Fibroblast of villous mesenchyme (primary cell): ENCODE measurements at places on chromosomes 4 and X. TPM values are rescaled to one million over a fixed set of nuclear protein-coding genes. Genes with fewer than 3 reads are reported as not detected.

NIPAL1 gene
- total RNA-seq: 1.6 and 4.3 TPM in 2 replicates

GNRHR gene
- total RNA-seq: under 0.01 TPM in 1 of 2 replicates, not detected in the other

DNAAF6 gene
- not detected in 2 replicates for total RNA-seq

FAT1 gene
- total RNA-seq: 306 and 454 TPM in 2 replicates
